MV-4-11 (cell line): ENCODE measurements at places on chromosomes 1 and 21.

DNA sequence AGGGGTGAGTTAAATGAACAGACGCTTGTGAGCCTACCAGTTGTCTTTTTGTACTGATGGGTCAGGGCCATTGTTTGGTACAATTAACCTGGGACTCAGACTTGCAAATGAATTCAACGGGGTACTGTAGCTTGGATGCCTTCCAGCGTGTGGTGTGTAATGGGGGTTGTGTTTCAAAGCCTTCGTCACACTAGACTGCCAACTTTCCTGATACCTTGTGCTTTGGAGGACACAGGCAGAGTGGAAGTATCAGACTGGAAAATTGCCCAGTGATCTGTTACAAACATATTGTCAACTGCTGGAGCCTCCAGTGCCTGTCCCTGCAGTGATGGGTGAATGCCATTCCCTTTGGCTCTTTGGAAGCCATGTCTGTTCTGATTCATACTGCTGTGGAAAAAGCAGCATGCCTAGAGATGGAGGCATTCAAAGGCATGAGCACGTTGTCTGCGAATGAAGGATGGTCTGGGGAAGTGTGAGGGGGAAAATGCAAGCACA, 384.5 kb downstream of the LMX1A start:
- no peak for DNase-seq

DNA sequence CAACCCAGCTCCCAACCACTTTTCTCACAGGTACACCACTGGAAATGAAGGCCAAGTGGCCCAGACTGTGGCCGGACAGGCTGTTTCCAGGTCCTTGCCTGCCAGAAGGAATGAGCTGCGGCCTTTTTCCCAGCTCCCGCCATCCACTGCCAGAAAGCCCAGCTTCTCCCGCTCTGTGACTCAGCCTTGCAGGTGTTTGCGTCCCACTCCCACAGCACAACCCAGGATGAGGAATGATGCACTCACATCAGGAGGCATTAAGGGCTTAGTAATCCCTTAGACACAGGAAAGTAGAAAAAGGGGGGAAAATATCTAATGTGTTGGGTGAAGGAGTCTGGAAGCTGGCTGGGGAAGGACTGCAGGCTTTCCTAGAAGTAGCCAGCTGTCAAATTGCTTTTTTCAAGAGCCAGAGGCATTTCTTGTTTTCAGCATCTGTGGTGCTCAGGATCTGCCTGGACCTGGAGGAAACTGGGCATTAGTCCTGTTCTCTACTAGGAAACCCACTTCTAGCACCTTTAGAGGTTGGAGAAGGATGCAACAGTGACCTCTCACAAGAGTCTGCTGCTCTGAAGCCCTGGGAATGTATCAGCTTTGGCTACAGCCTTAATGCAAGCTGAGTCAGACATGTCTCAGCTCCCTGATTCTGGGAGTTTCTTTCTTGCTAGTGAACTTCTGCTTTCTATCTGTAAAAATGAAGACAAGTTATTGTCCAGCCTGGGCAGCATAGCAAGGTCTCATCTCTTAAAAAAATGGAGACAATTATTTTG, 13.2 kb upstream of the MAP1LC3C start:
- peak; percentile 52 for DNase-seq

DNA sequence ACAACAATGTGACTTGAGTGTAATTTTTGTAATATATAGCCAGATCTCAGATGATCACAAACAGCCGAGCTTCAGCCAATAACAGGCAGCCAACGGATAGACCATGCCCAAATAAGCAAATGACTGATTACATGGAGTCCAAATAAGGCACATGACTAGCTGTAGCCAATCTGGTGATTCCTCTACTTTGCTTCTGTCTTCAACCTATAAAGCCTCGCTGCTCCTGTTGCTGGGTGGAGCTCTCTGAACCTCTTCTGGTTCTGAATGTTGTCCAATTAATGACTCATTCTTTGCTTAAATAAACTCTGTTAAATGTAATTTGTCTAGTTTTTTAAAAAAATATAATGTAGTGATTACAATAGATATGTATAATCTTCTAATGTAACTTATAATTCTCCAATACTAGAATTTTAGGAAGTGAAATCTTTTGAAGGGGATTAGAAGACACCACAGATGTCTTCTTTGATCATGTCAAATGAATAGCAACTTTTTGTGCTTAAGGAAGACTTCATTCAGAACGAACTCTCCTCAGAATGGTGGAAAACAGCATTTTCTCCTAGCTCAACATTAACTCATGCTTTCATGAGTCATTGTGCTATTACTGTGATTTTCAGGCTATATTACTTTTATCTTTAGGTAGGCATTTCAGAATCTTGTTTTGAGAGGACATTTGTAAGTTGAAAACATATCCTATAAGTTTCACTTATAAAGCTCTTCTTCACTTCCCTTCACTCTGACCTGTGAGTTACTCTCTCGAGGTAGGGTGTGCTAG, 857.8 kb upstream of the B3GALT2 start:
- peak; percentile 41 for DNase-seq

DNA sequence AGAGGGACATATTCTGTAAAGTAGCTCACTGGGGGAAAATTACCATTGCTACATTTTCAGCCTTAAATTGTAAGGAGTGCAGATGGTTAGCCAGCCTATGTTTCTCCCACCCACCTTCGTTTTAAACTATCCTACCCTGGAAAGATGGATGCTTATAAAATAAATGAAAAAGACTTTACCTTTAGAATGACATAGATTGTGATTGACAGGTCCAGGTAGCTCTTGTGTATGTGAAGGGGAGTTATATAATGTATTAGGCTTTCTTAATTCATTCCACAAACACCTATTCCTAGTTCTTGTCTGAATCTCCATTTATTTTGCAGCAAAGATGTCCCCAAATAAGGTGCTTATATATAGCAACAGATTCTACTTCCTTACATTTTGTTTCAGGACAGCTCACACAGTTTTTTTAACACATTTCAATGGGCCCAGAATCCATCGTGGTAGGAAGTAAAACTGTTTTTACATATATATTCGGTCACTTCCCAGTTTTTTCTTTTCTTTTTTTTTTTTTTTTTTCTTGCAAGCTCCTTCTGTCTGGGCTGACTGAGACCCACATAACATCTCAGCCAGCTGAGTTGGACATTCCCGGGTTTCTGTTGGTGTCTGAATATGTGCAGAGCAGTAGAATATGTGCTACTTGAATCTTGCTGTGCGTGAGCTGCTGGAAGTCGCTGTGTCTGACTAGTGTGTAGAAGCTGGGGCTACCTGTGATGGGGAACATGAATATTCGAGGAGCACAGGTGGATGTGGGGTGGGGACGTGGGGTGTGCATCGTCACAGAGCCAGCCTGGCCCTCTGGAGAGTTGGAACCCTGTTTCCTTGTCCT, 27.8 kb downstream of the UCK2 start:
- peak; percentile 91 for DNase-seq

DNA sequence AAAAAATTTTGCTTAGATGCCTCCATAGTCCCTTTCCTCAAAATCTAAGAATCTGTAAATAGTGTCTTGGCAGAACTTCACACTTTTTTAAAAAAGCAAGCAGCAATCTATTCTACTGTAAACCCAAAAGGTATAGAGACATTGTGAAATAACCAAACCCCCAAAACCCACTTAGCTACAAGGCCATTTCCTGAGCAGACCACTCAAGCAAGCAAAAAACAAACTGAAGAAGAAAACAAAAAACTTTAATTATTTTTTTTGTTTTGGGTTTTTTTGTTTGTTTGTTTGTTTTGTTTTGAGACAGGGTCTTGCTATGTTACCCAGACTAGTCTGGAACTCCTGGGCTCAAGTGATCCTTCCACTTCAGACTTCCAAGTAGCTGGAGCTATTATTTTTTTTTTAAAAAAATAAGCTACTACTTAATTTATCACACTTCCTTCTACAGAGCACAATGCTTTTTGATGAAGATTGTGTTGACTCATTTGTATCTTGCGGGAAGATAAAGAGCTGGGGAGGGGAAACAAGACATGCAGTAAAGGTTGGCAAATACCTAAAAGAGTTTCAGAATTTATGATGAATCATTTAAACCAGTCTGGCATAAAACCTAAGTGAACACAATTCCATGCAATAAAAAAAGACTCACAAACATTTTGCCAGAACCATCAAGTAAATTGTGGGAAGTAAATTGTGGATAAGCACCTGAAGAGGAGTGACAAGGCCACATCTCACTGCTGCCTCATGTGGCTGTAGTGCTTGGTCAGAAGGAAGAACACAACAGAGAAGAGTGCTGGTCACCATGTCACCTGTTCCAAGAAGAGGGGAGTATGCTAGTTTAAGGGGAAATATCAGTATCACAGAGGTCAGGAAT, 2.7 kb upstream of the PTPN22 start:
- DNase-seq: peak; percentile 59

GRCh38 chr21:38769191-38769780, 36.4 kb upstream of the ETS2 start:
- peak; percentile 59 for DNase-seq

- no peak for DNase-seq
Observed at GRCh38 chr1:208569181-208569580, 325.0 kb upstream of the PLXNA2 start.

DNA sequence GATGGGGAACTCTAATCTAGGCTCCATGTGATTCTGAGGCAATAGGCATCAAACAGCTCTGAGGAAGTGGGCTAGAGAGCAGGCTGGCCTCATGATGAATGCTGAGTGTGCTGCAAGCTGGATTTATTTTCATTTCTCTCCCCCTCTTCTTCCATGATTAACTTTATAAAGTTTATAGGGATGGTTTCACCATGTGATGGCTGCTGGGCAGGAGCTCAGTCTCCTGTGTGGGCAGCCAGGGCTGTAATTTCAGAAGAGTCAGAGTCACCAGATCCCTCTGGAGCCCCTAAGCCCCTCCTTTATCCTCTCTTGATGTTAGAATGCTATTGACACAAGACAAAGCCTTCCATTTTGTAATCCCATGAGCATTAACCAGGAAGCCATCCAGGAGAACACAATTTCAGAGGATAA, 143.6 kb downstream of the CNIH3 start:
- DNase-seq: no peak

GRCh38 chr1:118918940-118919259, 69.2 kb downstream of the TBX15 start:
- DNase-seq: no peak

GRCh38 chr1:3219005-3219790, 150.2 kb downstream of the PRDM16 start:
- DNase-seq: no peak

- no peak for DNase-seq
Observed at GRCh38 chr1:157562515-157562914, 10.2 kb upstream of the FCRL5 start.

DNA sequence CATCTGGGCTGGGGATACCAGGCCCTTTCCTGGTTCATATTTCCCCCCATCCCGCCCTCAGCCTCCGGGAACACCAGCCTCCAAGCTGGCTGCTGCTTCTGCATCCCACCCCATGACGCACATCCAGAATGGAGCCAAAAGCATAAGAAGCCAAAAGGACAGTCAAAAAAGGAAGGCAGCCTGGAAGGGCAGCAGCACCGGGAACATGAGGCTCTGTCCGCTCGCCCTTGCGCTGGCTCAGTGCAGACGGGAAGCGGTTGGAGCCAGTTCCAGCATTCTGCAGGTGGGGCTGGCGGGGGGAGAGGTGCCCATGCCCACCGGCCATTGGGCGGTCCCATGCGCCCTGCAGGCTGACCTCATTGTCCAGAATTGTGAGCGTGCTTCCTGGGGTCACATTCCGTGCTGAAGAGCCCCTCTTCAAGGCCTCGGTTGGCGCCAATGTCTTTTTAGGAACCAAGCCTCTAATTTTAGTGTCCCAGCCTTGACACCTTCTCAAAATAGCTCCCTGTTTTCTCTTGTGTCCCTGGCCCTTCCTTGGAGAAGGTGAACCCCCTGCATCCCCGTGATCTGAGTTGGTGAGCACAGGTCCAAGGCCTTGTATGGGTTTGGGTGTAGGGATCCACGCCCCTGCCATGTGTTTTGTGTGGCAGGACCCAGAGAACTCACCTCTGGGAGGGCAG, 28.4 kb upstream of the NPPB start:
- DNase-seq: no peak

DNA sequence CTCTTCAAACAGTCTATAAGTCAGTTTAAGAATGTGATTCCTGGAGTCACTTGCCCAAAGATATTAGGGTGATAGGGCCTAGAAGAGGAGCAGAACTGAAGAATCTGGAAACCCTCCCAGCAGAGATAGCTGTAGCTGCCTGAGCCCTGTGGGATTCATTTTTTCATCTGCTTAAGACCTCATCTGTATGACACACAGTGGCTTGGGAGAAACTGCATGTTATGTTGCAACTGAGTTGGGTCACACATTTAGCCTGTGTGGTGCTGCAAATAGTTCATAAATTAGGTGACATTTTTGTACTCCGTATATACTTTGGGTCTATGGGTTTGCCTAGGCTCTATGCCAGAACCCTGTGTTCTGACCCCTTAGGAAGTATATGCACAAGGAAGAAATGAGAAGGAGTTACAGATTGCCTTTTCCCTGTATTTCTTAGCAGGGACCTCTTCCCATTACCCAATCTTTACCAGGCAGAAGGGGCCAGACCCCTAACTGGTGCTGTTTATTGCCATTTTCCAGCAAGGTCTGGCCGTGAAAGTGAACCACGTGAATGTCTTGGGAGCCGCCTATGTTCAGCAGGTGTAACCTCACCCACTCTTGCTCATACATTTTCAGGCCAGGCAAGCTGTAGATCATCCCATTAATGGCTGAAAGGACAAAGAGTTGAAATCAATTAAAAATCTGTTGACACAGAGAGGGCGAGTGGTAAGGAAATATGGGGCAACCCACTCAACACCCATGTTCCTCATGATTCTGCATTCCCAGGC, 41.9 kb upstream of the SLC19A2 start:
- DNase-seq: peak; percentile 63

DNA sequence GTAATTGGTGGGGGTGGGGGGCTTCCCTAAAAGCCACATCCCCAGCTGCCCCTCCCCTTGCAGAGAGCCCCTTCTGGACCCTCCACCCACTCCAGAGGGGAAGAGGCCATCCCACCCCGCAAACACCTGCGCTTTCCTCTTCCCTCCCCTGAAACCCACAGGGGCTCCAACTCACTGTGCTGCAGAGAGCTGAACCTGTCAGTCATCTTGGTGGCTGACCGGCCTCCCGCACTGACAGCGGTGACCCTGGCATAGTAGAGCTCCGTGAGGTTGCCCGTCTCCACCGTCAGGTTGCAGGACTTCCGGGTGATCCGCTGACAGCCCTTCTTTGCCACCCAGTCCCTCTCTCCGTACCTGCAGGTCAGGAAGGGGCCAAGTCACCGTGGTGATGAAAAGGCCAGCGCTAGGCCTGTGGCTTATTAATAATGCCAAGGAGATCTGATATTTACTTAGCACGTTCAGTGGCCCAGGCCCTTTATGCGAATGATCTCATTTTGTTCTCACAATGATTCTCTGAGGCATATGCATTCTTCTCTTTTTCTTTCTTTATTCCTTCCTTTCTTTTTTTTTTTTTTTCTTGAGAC, 5.9 kb downstream of the IL22RA1 start:
- no peak for DNase-seq

GRCh38 chr1:45403298-45403697, 63.1 kb upstream of the MUTYH start:
- no peak for DNase-seq

- no peak for DNase-seq
Observed at GRCh38 chr1:20625176-20626097, 7.8 kb upstream of the PINK1 start.
